ENCODE measurements at places on chromosomes 6 and 20.

- DNase-seq: no peak
These were observed 50.3 kb upstream of the VSTM2L start for GRCh38 chr20:37852666-37853065.

GRCh38 chr20:33983371-33983770 lies 10.3 kb upstream of the RALY start:
- no peak for DNase-seq

DNA sequence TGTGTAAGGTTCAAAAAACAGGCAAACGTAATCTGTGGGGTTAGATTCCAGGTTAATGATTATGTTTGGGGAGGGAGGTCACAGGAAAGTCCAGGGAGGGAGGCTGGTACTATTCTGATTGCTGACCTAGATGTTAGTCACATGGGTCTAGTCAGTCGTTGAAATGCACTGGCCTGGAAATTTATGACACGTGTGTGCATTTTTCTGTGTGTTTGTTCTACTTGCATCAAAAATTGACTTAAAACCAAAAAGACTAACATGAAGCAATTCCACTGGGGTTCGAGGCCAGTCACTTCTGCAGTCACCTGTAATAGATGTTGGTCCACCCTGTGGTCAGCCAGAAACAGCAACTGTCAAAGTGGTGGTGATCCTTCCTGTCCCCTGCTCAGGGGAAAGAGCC lies 104.2 kb upstream of the MLN start:
- DNase-seq: peak; percentile 21

GRCh38 chr6:125303512-125303854 lies 1.7 kb upstream of the HDDC2 start:
- no peak for DNase-seq

DNA sequence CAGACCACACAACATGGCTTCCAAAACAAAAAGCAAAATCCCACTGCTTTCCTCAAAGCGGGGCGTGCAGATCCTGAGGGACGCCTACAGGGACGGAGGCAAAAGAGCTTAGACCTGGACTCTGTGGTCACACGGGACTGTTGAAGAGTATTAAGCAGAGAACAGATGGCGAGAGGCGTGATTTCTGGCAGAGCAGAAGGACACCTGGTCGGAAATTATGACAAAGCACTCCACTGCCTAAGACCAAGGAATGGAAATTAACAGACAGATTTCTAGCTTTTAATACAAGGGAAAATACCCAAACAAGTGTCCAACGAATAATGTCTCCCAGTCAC lies 15.4 kb downstream of the CST7 start:
- no peak for DNase-seq

GRCh38 chr6:117380298-117380697 lies 45.4 kb downstream of the ROS1 start:
- no peak for DNase-seq

- no peak for DNase-seq
These were observed 111.8 kb downstream of the MCHR2 start for GRCh38 chr6:99882128-99882702.

DNA sequence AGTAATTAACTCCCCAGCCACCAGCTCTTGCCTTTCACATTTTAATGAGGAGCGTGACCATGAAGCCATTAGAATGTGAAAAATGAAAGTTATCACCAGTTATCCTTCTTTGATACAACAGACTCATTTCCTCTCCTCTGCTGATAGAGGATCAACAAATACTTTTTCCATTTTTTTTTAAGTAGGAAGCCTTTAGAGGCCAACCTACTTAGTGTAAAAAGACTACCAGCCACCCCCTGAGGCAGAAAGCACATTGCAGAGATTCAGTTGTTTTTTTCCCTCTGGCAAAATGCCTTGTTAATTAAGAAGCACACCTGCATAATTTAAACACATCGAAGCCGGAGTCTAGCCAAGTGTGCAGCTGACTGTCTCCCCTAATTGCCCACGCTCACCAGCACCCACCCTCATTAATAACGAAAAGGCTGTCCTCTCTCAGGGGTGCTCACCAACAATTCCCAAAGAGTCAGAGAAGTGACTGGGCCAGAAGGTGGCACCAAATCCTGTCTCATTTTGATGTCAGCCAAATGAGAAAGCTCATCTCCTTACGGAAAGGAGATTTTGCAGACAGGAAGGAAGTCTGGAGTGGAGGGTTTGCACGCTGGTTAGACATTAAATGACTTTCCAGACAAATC lies 60.9 kb upstream of the MC3R start:
- peak; percentile 8 for DNase-seq

DNA sequence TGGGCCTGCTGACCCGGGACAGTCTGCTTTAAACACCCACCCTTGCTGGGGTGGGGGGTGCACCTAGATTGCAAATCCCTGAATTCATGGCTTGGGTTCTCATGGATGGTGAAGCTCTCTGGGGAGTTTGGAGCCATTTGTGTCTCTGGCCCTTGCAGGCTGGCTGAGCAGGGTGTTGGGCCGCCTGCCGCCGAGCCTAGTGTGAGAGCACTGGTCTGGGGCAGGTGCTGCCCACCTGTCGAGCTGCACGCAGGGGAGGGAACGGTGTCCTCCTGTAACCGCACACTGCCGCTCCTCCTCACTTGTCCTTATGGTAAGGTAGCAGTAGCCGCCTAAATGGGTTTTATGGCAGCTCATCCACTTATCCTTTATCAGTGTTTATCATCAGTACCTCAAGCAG lies 143.9 kb downstream of the DTNBP1 start:
- no peak for DNase-seq

GRCh38 chr6:170110201-170111140 lies 180.4 kb downstream of the DLL1 start:
- no peak for DNase-seq

GRCh38 chr6:14757418-14757817 lies 488.5 kb upstream of the JARID2 start:
- no peak for DNase-seq

GRCh38 chr6:84027340-84028181 lies 6.0 kb upstream of the MRAP2 start:
- DNase-seq: peak; percentile 63

- DNase-seq: no peak
These were observed 54.1 kb downstream of the ATXN1 start for GRCh38 chr6:16706911-16707783.

DNA sequence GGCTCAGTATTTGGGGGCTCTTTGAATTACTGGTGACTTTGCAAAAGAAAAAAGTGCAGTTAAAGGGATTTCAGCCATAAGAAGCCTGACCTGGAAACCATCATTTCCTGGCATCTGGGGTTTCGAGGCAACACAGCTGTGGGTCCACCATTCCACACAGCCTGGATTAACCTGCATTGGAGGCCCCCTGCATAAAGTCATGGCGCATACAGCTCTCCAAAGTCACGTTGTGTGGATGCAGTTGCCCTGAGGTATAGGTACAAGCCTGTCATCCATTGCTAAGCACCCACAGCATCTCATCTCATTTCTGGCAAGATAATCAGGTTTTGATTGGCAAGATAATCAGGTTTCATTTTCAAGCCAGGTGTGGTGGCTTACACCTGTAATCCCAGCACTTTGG lies 54.5 kb upstream of the TAGAP start:
- no peak for DNase-seq

GRCh38 chr20:20204256-20204655 lies 151.9 kb downstream of the CFAP61 start:
- no peak for DNase-seq

DNA sequence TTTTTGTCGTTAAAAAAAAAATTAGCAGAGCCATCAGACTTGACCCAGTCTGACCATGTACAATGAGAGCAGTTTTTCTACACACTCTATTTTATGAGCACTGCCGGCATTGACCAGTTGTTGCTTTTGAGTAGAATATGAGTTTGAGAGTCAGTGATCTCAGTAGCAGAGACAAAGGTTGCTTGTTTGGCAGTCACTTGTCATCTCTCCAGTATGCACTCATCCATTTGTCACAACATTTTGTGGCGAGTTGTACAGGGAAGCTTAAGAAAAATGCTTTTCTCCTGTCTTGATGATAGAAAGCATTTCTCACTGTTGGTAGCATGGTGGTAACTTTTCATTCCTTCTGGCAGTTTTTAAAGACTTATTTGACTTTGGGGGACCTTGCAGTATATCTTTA lies 159.9 kb downstream of the MMS22L start:
- DNase-seq: no peak

DNA sequence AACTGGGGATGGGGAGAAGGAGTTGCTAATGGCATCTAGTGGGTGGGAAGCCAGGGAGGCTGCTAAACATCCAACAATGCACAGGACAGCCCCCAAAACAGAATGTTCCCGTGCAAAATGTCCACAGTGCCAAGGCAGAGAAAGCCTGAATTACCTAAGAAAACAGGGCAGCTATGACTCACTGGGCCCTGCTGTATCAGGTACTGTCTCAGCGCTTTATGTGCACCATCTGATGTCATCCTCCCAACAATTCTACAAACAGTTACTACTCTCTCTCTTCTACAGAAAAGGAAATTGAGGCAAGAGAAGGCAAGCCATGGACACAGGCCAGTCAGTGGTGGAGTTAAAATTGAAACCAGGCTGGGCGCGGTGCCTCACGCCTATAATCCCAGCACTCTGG lies 3.1 kb downstream of the YTHDF1 start:
- DNase-seq: no peak

DNA sequence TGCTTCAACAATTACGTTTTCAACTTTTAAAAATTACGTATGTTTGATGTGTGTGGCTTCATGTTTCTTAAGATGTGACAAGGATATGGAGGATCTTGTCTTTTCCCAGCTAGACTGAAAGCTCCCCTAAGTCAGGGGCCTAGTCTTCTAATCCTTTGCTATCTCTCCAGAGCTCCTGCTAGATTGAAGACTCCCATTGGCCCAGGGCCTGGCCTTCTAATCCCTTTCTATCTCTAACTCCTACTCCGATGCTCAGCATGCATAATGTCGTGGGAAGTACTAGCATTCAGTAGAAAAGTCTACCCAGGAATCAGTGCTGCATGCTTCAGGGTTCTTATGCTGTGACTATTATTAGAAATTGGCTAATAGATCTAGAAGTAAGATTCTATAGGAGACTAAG lies 144.8 kb upstream of the SUPT3H start:
- DNase-seq: peak; percentile 45

- no peak for DNase-seq
These were observed 29.4 kb downstream of the RIPOR2 start for GRCh38 chr6:24906314-24906713.

GRCh38 chr6:125789167-125789566 lies 1.6 kb upstream of the NCOA7 start:
- DNase-seq: no peak

DNA sequence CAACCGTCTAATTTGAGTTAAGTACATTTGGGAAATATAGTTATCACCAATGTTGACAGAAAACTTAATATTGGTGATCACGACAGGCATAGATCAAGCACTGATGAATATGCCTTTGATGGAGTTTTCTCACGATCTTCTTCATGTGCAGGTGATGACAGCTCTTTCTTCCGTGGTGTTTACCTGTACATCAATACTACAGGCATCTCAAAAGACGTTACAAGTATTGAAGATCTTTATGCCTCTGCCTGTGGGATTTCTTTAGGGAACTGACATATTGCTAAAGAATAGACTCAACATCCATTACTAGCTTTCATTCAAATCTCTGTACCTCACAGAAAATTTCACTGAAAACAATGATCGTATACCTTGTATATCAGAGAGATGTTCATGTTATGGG lies 178.7 kb downstream of the PACRG start:
- no peak for DNase-seq

DNA sequence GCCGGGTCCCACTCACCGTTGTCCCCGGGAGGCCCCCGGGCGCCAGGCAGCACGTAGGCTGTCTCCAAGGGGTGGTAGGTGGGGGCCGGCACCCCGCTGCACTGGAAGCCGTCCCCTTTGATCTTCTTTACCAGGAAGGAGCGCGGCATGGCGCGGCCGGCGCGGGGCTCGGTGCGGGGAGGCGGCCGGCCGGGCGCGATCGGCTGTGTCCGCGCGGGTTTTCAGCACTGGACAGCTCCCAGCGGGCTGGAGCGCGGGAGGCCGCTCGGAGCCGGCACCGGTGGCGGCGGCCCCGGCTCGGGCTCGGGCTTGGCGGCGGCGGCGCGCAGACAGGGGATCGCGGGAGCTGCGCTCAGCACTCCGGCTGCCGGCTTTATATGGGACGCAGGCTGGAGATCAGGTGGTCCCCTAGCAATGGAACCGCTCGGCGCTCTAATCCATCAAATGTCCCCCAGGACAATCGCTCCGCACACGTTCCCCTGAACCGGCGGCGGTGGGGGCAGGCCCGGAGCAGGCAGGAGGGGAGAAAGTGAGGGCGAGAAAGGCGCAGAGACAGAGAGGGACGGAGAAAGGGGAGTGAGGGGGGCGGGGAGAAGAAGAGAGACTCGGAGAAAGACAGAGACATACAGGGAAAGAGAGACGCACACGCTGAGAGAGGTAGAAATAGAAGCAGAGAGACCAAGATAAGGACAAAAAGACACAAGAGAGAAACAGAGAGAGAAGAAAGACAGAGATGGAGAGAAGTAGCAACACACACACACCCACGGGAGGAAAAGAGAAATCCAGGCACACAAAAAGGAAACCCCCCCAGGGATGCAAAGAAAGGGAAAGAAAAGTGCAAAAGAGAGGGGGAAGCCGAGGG lies at the start of gene SCRT2:
SCRT2 (minus strand) TSS at position 350 of the 862 bp plus-strand sequence; CDS start at position 149, 201 bp downstream.
- peak; percentile 72 for DNase-seq

- no peak for DNase-seq
These were observed 120.8 kb upstream of the PTPN1 start for GRCh38 chr20:50389438-50389807.

- DNase-seq: no peak
These were observed 79.3 kb downstream of the INSM1 start for GRCh38 chr20:20447196-20447595.

GRCh38 chr6:52573295-52573694 lies 3.6 kb downstream of the TRAM2 start:
- DNase-seq: peak; percentile 33

- DNase-seq: no peak
These were observed 499.8 kb upstream of the PTCHD4 start for GRCh38 chr6:48610846-48611245.

DNA sequence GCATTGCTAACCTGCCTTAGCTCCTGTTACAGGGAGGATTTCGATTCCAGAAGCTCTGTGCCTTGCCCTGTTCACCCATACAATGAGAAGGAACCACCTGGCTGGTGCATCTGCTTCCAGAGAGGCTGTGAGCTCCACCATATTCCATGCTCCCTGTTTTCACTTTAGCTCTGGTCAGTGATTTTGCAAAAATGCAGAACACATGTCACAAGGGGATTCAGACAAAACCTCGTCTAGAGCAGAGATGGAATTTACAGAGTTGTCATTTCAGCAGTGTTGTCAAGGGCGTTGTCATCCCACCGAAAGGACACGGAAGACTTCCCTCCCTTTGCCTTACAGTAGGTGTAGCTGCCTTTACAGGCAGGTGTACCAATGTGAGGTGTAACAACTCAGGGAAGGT lies 223.0 kb upstream of the ARID1B start:
- no peak for DNase-seq

DNA sequence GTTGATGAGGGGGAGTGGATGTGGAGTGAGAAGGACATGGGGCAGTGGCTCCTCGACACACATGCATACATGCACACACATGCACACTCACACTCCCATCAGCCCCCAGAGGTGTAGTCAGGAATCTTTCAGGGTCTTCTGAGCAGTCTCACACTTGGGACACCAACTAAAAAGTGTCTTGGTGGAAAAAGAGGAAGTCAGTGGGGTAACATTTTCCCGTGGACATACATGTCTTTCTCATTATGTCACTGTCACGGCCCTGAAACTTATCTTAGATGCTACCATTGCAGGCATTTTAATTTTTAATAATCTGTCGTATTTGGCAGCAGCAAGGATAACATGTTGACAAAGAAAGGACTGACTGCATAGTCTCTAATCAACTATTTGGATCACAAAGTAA lies 261.1 kb downstream of the ADGRG6 start:
- DNase-seq: no peak

- DNase-seq: peak; percentile 3
These were observed 296.2 kb downstream of the RIMS1 start for GRCh38 chr6:72182337-72183246.

- DNase-seq: peak; percentile 11
These were observed 193.1 kb downstream of the DOK5 start for GRCh38 chr20:54668271-54669039.
